ENCODE measurements at places on chromosomes 2 and 18.

DNA sequence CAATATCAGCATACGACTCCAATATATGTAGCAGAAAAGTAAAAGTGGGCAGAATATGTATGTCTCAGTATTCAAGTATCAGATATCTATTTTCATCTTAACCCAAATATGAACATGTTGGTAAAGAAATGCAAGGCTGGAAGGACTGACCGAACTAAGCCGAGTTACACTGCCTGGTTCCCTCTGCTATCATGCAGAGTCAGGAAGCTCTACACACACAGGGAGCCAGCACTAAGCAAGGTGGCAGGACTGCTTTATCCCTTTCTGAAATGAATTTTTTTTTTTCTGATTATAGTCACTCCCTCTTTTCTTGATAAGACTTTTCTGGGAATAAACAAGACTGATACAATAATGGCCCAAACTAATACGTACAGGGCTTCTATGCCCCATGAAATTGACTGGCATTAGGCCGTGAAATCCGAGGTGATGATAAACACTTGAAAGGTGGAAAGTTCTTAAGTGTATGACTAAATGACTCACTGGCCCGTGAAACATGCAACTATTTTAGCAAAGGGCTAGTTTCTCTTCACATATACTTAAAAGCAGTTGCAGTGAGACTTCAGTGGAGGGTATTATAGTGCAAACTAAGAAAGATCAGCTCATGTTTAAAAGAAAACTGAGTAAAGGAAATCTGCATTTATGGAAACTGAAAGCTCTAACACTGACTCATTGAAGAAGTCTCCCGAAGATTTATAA, 14.9 kb downstream of the DPP4 start:
- no peak for DNase-seq

DNA sequence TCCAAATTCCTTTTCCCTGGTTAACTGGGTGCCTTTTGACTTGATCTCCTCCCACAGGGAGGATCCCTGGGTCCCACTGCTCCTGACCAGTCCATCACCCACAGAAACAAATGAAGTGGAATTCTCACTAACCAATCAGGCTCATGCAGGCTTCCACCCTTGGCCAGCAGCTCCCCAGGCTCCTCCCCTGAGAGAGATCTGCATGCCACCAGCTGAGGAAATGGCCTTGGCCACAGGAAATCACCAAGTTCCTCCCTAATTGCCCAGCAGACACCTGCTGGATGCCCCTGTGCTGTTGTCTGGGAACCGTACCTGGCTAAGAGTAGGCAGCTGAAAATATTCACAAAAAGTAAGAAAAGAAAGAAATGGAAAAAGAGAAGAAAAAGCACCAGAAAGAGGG, 207.4 kb downstream of the NCK2 start:
- no peak for DNase-seq

DNA sequence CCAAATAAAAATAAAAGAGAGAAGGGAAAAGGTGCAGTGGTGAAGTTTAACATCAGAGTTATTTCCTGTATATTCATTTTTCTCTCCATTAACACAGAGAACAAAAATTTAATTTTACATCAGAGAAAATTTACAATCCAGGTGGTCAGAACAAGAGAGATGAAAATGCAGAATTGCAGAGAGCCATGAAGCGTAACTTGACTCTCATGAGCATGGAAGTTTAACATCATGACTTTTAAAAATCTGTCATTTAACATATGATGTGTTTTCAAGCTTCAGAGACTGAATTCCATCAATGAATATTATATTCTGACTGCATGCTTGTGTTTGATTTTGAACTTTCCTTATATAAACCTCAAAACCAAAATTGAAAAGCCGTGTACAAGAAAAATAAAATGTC, 79.3 kb upstream of the ZNF397 start:
- no peak for DNase-seq

DNA sequence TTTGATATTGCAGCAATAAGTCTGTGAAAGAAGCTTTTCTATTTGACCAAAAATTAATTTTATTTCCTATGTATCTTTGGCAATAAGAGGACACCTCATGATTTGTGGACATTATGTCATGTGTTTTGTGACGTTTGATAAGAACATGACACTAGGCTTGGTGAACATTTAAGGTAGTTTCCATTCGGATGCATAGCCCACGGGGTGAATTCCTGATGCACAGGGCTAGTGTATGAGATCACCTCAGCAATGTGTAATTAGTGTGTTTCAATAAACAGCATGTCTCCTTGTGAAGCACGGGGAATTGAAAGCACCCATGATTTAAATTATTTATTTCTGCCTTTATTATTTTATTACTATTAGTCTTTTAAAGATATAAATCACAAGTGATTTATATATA, 146.1 kb upstream of the LINC00305 start:
- DNase-seq = no peak

DNA sequence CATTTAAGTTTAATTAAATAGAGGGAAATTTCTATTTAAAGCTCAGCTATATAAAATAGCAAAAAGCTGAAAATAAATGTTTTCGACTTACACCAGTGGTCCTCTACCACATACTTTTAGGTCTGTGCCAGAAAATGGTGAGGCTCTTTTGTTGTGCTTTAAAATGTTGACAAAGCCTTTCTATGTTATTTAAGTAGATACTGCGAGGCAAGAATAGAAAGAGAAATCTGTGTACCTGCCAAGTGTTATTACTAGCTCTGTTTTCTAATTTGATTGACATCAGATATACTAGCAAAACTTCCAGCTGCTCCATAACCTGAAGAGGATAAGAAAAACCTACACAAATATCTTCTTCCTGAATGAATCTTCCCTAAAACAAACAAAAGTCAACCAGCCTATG, 53.6 kb downstream of the LPIN2 start:
- DNase-seq = no peak

- no peak for DNase-seq
Observed at GRCh38 chr2:69300650-69301049, 86.4 kb downstream of the GFPT1 start.

DNA sequence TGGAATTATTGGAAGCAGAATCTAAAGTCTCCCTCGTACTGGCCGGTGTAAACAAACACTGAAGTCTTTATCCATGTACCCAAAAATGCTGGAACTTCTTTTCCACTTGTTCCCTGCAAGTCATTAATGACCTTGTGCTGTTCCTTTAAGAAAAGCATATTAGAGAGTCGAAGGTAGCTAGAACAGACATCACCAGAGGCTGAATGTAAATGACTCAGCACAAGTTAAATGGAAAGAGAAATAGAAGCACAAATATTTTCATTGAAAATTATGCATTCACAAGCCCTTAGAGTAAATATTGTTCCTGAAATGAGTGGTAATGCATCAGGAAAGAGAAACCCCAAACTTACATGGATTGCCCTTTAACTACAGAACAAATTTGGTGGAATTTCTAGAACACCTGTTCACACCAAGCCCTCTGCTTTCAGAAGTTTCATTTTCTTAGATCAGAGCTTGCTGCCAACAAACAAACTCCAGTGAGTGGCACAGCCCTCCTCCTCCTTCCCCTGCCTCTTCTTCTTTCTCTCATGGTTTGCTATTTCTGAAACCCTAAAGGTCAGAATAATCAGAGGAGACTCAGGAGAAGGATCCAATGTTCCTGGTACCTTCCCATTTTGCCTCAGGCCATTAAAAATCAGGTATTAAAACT, 264.3 kb downstream of the TXNL1 start:
- no peak for DNase-seq

DNA sequence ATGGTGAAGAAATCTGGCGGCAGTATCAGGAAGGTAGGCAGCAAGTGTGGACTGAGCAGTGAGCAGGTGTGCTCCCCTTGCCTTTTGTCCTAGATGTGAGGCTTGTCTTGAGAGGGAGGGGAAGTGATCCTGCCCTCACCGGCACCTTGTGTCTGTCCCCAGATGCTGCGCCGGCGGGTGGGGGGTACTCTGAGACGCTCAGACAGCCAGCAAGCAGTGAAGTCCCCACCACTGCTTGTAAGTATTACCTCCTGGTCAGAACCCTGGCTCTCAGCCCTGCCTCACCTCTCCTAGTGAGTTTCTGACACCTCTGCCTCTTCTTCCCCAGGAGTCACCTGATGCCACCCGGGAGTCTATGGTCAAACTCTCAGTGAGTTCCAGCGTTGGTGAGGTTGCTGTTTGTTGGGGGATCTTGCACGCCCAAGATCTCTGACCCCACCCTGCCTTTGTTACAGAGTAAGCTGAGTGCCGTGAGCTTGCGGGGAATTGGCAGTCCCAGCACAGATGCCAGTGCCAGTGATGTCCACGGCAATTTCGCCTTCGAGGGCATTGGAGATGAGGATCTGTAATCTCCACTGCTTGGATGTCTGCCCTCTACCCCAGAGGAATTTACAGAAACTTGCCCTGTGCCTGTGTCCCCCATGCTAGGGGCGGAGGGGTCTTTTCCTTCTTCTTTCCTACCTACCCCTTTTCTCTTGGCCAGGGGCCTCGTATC, 4.2 kb downstream of the ZNF513 start:
- no peak for DNase-seq

DNA sequence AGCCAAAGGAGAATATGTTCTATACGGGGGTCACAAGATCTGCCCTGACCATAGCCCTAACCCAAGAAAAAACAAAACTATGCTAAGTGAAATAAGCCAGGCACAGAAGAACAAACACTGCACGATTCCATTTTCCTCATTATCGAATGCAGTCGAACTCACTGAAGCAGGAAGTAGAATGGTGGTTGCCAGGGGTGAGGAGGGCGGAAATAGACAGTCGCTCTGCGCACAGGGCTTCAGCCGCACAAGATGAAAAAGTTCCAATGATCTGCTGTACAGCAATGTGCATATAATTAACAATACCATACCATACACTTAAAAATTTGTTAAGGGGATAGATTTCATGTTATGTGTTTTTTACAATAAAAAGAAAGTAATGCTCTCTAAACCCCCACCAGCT, 257.7 kb downstream of the TXNL1 start:
- no peak for DNase-seq

GRCh38 chr2:171874963-171875362, 19.1 kb downstream of the SLC25A12 start:
- DNase-seq = no peak

DNA sequence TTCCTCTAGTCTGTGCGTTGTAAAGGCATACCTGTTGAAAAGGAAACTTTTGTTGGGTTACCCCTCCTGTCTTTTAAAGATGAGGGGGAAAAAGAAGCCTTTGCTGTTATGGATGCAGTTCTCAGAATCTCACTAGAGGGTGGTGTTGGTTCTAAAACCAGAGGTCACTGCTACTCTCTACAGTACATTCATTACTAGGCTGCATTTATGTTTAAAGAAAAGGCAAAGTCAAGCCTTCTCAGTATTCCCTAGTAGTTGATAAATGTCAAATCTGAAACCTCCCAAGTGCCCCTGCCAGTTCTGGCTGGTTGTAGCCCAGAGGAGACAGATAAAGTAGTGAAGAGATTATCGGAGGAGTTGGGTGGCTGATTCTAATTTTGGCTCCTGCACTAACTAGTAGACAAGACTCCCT, 1.4 kb upstream of the PLCL1 start:
- DNase-seq = no peak

GRCh38 chr2:202098291-202098690, 25.2 kb downstream of the KIAA2012 start:
- no peak for DNase-seq

- no peak for DNase-seq
Observed at GRCh38 chr2:174551697-174552096, 45.9 kb downstream of the WIPF1 start.

DNA sequence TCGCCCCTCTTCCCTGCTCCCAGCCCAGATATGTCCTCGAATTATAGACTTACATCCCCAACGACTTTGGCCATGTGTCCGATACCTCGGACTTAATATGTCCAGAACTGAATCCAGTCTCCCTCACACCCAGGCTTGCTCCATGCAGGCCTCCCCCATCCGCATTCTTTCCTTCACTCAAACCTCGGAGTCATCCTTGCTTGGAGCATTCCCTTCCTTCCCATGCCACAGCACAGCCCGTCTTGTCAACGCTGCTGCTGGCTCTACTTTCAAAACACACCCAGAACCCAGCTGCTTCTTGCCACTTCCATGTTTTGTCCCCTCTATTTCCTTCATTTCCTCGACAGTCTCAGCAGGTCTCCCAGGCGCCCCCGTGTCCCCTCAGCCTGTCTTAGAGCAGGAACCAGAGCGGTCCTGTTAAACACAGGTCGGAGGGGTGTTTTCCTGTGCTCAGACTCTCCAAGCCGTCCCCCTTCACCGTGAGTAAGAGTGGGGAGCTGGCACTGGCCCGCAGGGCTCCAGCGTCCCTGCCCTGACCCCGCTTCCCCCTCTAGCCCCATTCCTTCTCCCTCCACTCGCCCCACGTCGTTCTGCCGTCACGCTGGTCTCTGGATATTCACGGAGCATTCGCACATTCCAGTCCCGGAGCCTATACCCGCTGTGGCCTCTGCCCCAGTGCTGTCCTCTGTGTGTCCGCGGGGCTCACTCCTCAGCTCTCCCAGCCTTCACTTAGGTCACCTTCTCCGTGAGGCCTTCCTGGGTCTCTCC, 54.4 kb downstream of the VAPA start:
- DNase-seq = no peak

DNA sequence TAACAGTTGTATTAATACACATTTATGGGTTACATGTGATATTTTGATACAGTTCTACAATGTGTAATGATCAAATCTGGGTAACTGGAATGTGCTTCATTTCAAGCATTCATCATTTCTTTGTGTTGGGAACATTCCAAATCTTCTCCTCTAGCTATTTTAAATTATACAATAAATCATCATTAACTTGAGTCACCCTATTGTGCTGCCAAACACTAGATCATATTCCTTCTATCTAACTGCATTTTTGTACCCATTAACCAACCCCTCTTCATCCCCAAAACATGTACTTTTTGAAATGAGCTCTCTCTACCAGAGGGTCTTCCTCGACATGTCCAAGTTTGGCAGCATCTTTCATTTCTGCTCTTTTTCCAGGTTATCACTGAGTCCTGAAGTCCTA, 81.1 kb upstream of the TTC39C start:
- DNase-seq = no peak

GRCh38 chr18:79465392-79465991, 69.8 kb downstream of the NFATC1 start:
- DNase-seq = no peak

DNA sequence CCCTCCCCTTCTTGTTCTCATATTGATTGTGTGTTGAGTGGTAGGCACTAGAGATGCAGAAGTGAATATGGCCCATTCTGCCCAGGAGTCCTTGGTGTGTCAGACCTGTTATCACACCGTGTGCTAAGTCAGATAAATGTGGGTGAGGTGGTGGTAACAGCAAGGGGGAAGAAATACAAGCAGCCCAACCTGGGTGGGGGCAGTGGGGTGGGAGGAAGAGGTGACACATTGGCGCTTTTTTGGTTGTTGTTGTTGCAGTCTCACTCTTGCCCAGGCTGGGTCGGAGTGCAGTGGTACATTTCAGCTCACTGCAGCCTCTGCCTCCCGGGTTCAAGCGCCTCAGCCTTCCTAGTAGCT, 12.8 kb downstream of the B3GNT2 start:
- DNase-seq = no peak

GRCh38 chr2:45223531-45223930, 214.3 kb upstream of the SIX2 start:
- DNase-seq = no peak

GRCh38 chr2:47516360-47517104, 113.6 kb downstream of the MSH2 start:
- no peak for DNase-seq

- DNase-seq = no peak
Observed at GRCh38 chr2:64998658-64999061, 9.5 kb downstream of the SLC1A4 start.

All from NCI-H446 treated with DMSO at 0.1 percent for 48 hours (cell line).